Dermis blood vessel endothelial cell (primary cell): ENCODE measurements at places on chromosomes 3 and 15.

DNA sequence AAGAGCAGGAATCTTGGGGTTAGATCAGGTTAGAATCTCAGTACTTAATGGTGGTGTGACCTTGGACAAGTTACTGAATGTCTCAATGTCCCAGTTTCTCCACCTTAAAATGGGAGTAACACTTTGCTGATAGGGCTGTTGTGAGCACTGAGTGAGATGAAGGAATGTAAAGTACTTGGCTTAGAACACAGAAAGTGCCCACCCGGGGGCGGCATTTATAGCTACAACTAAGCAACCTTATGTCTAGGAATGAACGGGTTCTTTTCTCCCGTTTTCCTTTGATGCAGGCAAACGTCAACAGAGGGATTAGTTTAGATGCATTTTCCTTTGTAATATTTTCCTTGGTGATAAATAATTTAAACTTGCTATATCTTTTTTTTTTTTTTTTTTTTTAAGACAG, 176.6 kb downstream of the USP13 start:
- no peak for DNase-seq

- DNase-seq, result no peak
Measured at GRCh38 chr3:53043738-53044137, 2.1 kb downstream of the SFMBT1 start.

- DNase-seq, result no peak
Measured at GRCh38 chr3:179729981-179730380, 77.1 kb downstream of the USP13 start.

DNA sequence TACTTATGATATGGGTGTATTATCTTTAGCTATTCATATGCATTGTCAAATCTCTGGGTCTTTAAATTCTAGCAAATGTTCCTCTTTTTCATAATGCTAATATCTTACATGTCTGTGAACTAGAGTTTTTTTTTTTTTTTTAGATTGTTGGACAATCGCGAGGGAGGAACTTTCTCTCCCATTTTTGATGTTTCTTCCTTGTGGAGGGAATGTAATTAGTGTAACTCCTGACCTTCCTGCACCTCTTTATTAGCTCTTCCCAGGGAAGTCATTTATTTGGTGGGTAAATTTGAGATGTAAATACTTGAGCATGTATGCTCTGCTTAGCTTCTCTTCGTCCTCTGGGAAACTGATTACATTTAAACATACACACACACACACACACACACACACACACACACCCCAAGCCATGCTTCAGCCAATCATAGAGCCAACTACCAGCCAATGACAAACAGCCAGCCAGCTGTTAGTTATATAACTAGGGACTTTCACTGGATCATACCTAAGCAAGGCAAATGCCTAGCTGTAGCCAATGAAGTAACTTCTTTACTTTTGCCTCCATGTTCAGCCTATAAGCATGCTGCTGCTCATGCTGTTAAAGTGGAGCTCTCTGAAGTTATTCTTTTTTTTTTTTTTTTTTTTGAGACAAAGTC, 8.3 kb upstream of the USP8 start:
- DNase-seq, result no peak
